ENCODE measurements at places on chromosomes 13 and 19. TPM values are rescaled to one million over a fixed set of nuclear protein-coding genes. Genes with fewer than 3 reads are reported as not detected.

GRCh38 chr19:35562776-35563175 is 682 bp downstream of the ATP4A start:
- DNase-seq = no peak

DNA sequence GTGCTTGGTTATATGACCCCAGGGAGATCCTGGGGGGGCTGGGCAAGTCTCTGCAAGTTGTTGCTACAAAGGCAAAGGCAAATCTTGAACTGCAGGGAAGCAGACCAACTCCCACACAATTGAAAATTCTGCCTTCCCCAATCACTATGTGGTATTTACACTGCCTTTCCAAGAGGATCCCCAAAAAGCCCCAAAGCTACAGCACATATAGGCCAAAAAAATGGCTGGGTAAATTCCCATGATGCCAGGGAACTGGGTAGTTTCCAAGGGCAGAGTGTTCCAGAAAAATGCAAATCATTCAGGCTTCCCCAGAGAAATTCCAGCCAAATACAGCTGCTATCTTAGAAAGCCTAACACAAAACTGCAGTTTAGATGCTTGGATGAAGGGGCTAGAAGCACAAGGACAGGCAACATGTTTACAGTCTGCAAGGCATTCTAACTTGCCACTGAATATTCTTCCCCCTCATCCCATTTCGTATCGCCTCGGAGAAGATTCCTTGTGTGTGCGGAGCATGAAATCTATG is 6.2 kb downstream of the FOXO1 start:
- no peak for DNase-seq

DNA sequence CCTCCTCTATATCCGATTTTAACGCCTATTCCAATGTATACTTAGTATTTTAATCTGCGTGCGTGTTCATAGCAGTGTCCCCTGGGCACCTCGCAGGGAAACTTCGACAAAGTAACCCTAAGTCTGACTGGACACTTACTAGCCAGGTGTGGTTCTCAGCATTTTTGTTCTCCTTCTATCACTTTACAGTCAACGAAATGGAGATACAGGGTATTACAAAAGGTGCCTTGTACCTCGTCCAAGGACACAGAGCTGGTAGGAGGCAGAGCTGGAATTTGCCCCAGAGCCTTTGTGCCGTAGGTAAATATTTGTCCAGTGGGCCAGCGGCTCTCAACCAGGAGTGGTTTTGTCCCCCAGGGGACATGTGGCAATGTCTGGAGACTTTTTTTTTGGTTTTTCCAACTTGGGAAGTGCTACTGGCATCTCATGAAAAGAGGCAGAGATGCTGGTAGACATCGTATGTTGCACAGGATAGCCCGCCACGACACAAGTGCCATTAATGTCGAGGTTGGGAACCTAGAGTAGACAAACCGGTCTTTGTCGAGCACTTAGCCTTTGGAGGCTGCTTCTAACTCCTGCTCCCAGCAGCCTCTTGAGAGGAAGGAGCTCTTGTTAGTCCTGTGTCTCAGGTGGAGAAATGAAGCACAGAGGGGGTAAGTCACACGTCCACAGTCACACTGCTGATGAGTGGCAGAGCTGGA is 1.1 kb downstream of the ZNF444 start:
- no peak for DNase-seq

DNA sequence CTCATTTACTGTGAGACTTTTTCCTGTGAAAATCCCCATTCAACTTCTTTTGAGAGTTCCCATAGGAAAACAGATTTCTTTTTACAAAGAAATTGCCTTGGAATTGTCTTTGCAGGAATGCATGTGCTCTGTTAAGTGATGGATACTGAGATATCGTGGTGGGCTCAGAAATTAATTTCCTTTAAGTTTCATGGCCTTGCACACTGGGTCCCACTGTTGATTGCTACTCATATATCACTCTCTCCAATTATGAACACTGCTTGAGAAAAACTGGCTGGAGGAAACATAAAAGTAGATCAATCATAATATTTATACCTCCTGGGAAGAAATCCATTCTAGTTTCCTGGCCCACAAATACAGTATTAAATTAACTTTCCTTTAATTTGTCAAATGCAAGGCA is 131.3 kb downstream of the OXGR1 start:
- no peak for DNase-seq

Gene TRPM4
- 45.7 TPM for total RNA-seq

Gene COL5A3
- total RNA-seq = 7.0 TPM
